ENCODE measurements at places on chromosomes 7 and 10. TPM values are rescaled to one million over a fixed set of nuclear protein-coding genes. Genes with fewer than 3 reads are reported as not detected.

The ANLN gene
- 0.55 TPM for total RNA-seq

The PIK3AP1 gene
- total RNA-seq, result 35.7 TPM

The ITIH5 gene
- total RNA-seq, result 0.30 TPM

The AZGP1 gene
- 2,337 TPM for total RNA-seq

The ANKRD16 gene
- 6.6 TPM for total RNA-seq

The AKR1C1 gene
- 379 TPM for total RNA-seq

The FAM13C gene
- total RNA-seq, result 1.3 TPM

The CPA4 gene
- not detected for total RNA-seq

The MAGI2 gene
- total RNA-seq, result 2.9 TPM

The PTPRN2 gene
- total RNA-seq, result 0.33 TPM

The SPDYE5 gene
- total RNA-seq, result not detected

The OR6V1 gene
- total RNA-seq, result not detected

The GATA3 gene
- total RNA-seq, result 0.88 TPM

The GFRA1 gene
- 75.2 TPM for total RNA-seq

The GHRHR gene
- total RNA-seq, result 0.83 TPM

The TDRD1 gene
- total RNA-seq, result 0.05 TPM

The GRK5 gene
- total RNA-seq, result 8.4 TPM

The LRGUK gene
- total RNA-seq, result 0.15 TPM
